ENCODE measurements at places on chromosomes 12 and 14.

- DNase-seq: no peak
Measured at GRCh38 chr14:60553808-60554207, 44.9 kb downstream of the SIX6 start.

DNA sequence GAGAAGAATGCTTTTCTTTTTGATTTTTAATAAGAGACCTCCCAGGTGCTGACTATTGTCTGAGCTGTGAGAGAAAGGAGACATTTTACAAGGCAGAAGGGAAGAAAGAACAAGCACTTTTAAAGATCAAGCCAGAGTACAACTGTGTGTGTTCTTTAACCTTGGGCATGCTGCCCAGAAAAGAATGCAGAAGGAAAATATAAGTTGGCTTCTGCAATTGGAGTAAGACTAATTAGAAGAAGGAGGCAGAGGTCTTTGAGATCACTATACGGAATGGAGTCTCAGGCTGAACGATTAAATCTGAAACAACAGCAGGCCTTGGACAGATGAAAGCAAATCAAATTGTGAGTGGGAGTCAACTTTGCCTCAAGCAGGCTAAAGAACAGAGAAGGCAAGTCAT is 230.5 kb downstream of the ATP23 start:
- peak; percentile 17 for DNase-seq

DNA sequence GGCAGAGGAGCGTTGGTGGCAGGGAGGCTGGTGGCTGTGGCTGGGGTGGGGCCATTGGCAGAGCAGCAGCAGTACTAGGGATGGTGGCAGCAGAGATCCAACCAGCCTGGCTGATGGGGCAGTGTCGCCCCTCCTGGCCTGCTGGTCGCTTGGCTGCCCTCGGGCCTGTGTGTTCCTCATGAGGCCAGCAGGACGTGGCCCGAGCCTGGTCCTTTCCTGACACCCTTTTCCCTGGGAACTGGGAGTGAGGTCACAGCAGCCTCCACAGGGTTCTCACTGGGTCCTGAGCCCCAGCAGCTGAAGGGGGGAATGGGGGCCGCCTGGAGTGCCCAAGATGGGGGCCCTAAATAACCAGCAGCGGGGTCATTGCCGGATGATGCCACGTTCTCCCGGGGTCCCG is 46.1 kb downstream of the KIF26A start:
- DNase-seq: no peak

DNA sequence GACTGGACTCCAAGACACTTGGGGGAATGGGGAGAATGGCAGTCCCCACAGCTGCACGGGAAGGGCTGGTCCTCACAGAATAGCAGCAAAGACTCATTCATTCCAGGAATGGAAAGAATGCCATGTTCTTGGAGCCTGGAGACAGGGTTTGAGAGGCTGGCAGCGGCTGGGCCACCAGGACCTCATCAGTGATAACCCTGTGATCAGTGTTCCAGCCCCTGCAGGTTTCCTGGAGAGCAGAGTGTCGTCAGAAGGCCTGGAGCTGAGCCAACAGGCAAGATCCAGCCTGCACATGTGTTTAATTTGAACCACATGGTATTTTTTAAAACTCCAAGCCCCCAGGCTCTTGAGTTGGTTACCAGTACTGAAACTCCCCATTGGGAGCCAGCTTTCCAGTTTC is 11.3 kb downstream of the BDKRB1 start:
- peak; percentile 94 for DNase-seq
